ENCODE measurements at places on chromosomes 16 and 17.

DNA sequence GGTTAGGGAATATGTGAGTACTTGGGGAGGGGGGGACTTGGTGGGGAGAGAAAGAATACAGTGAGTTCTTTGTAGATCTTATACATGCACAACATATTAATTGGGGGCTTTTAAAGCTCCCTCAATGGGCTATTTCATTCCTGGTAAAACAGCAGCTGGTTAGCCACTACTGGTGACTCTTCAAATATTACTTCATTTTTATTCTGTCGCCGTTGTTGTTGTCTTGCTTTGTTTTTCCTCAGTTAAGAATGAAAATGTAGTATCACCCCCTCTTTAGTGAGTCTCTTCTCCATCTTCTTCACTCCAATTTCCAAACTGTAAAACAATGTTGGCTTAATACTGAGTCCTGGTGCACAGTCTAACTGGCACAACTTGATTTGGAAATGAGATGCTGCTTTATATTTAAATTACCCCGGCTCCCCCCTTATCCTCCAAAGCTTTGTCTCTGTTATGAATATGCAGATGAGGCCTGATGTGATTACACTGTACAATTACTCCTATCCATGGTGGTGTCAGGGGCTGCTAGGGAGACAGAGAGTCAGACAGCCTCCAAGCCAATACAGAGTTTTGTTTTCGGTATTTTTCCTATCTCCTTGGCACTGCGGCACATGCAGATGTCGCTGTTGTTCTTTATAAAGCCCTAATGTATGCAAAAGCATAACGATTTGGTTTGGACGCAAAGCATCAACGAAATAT is 256.9 kb upstream of the PMFBP1 start:
- no peak for DNase-seq

DNA sequence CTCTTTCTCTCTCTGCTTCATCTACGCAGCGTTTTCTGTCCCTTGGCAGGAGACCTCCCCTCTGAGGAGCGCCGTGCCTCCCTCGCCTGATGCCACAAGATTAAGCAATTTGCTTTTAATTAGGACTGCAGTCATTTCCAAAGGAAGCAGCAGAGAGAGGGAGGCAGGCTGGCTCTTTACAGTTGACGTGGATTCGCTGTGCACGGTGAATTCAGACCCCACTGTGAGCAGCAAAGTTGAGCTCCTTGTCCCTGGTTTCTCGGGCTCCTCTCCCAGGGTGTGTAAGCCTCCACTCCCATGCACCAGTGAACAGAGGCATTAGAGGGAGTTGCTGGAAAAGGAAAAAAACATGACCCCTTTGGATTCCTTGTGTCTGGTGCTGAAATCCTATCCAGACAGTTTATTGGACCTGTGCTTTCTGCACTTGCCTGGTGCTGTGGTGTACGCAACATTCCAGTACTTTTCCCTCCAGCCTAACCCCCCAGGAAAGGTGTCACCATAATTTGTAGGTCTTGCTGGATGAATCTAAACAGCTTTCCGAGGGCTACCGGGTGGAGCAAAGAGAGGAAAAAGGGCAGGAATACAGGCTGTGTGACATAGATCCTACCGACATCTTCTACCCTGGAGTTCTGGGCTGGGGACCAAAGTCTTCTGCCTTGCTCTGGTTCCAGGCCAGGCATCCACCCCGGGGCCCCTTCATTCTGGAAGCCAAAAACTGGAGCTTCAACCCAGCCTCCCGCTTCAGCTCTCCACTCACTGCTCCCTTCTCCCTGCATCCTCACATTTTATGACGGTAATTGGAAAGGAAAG is 171.0 kb downstream of the MAF start:
- DNase-seq: no peak

- DNase-seq: no peak
Measured at GRCh38 chr17:75881678-75882454, 3.5 kb upstream of the TRIM47 start.

DNA sequence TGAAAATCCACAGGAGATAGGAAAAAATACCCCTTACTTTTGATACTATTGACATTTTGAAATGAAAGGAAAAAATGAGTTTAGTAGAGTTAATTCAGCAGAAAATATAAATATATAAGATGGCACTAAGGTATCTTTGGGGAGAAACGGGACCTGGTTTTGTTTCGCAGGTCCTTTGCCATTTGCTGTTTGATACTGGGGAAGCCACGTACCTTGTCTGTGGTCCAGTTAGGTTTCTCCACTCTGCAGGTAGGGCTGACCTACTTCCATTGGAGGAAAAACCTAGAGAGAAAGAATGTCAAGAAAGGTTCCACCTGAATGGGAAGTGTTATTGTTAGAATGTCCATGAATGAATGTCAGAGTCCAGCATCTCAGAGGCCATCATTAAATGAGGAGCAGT is 48.1 kb downstream of the HLF start:
- no peak for DNase-seq

DNA sequence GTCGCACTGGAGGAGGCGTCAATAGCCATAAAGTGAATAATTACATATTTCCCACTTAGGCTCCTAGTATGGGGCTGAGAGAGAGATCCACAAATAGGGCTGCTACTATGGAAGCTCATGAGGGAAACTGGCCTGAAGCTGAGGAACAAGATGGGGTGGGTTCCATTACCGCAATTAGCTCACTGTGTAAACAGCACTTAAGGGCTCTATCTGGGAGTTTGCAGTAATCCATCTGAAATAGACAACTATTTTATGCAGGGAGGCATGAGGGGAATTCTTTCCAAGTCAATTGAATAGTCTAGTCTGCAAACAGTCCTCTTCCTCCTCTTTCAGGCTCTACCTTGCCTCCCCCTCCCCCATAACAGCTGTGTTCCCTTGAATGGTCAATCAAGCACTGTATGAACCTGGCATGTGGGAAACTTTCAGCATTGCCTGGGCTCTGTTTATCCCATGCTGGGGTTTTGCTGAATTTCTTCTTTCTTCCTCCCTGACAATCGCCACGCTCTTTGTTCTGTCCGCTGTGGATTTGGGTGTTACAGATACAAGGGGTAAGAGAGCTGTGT is 56.1 kb upstream of the MAF start:
- no peak for DNase-seq

DNA sequence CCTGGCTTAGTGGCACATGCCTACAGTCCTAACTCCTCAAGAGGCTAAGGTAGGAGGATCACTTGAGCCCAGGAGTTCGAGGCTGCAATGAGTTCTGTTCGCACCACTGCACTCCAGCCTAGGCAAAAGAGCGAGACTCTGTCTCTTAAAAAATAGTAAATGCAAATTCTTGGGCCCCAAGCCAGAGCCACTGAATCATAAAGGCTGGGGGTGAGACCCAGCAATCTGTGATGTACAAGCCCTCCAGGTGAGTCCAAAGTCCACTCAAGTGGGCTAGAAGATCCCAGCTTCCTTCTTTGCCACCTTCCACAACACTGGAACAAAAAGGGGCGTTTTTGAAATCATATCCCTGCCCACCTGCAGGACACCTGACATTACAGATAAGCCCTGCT is 16.9 kb downstream of the TRIM25 start:
- no peak for DNase-seq

- DNase-seq: no peak
Measured at GRCh38 chr17:11406716-11407115, 165.7 kb downstream of the SHISA6 start.

- DNase-seq: no peak
Measured at GRCh38 chr17:33523577-33523981, 230.5 kb upstream of the ASIC2 start.

DNA sequence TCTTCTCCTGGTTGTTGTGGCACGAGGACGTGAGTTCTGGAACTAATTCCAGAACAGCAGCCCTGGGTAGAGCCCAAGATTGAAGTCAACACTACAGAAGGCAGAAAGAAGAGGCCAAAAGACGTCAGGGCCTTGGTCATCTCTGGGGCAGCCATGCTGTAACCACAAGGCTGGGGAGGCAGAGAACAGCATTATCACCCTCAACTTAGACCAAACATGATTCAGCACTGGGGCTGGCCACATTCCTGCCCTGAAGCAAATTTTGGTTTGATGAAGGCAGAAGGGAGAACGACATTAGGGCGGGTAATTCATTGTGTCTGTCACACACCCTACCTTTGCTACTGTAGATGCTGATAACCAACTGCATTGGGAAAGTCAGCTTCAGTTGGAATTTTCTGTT is 9.7 kb upstream of the ALOX15B start:
- DNase-seq: no peak

- no peak for DNase-seq
Measured at GRCh38 chr17:11853321-11854151, 143.7 kb downstream of the ZNF18 start.

DNA sequence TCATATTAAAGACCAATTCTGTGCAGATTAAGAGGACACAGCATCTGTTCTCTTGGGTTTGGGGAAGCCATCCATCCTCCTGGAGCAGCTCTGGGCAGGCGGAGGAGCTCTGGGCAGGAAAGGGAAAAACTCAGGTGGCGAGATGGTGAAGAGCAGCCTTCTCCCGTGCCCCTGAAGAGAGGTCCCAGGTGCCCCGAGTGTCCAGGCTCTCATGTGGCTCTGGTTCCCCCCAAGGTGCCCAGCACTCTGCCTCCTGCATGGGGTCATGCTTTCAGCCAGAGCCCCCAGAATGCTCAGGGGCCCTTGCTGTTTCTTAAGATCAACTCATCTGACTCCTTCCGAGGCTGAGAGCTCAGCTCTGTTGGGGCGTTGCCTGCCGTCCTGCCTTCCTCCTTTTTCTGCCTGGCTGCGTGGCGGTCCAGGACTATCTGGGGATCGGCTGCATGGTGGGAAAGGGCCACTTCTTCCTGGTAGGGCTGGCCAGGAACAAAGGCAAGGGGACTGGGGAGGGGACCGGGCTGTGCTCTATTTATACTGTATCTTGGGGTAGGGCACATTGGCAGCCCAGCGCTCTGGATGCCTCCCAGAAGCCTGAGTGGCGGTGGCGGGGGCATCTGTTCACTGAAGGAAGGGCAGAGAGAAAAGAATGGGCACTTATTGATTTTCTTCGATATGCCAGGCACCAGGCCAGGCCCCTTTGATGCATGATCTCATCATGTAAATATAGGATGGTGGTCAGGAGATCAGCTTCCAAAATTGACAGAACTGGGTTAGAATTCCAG is 103.2 kb upstream of the SDK2 start:
- no peak for DNase-seq

- DNase-seq: peak; percentile 51
Measured at GRCh38 chr17:49434821-49435670, 20.4 kb upstream of the PHB1 start.

DNA sequence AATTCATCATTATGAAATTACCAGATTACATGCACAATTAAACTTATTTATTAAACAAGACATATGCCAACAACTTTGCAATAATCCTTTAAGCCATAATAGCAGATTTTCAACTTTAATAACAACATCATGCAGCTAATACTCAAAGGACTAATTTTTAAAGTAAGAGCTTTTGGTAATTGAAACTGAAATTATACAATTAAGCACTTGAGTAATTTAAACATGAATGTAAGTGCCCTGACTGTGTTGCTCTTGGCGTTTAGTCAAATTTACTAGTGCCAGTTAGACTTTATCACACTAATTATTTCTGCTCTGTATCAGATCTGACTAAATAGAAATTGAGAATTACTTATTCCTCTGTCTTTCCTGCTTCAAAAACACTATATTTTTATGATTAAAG is 46.8 kb upstream of the PSMD7 start:
- no peak for DNase-seq

DNA sequence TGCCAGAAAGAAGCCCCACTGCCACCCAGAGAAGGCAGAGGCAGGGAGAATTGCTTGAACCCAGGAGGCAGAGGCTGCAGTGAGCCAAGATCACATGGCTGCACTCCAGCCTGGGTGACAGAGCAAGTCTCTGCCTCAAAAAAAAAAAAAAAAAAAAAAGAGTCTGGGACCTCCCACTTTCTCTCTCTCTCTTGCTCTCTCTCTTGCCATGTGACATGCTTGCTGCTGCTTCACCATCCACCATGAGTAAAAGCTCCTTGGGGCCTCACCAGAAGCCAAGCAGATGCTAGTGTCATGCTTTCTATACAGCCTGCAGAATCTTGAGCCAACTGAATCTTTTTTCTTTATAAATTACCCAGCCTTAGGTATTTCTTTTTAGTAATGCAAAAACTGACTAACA is 21.5 kb upstream of the SRSF1 start:
- no peak for DNase-seq

- no peak for DNase-seq
Measured at GRCh38 chr16:84930298-84931106, 80.8 kb downstream of the ZDHHC7 start.

GRCh38 chr17:59487161-59487873 is 78.1 kb upstream of the DHX40 start:
- DNase-seq: peak; percentile 10

- DNase-seq: no peak
Measured at GRCh38 chr17:45791935-45792334, 7.8 kb downstream of the CRHR1 start.

- DNase-seq: no peak
Measured at GRCh38 chr17:76528156-76528527, 9.4 kb downstream of the CYGB start.

- no peak for DNase-seq
Measured at GRCh38 chr17:21388066-21388465, 11.9 kb downstream of the KCNJ12 start.

GRCh38 chr17:83053739-83054451 is 25.5 kb upstream of the METRNL start:
- DNase-seq: no peak

- DNase-seq: peak; percentile 84
Measured at GRCh38 chr17:12549499-12550041, 116.1 kb upstream of the MYOCD start.

DNA sequence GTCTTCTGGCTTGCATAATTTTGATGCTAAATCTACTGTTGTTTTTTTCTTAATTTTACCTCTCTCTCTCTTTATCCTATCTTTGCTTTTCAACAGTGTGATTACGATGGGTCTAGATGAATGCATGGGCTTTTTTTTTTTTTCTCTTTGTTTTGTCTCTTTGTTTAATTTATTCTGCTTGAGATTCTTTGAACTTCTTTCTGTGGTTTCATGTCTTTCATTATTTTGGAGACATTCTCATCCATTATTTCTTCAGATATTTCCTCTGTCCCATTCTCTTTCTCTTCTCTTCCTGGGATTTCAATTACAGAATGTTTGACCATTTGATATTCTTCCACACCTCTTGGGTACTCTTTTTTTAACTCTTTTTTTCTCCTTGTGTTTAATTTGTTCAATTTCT is 52.3 kb downstream of the CCDC182 start:
- no peak for DNase-seq

Data from fibroblast of skin of right quadriceps (primary cell).